Stimulated activated naive CD4-positive, alpha-beta T cell treated with Interleukin-2 at 50 U/mL for 16 hours (primary cell): ENCODE measurements at places on chromosomes 1 and 21.

GRCh38 chr1:2314273-2314802, 77.0 kb downstream of the MORN1 start:
- DNase-seq = no peak

DNA sequence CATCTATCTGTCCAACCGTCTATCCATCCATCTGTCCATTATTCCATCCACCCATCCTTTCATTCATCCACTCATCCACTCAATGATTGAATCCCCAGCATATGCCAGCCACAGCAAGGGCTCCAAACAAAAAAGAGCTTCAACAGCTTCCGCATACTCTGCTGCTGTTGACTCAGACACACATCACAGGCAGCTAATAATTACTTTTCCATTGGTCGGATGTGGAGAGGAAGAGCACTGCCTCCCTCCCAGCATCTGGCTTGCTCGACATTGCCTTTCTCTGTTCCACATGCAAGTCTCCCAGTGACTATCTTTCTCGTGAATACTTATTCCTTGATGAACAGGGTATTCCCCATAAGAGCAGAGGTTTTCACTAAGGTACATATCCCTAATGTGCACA, 176.5 kb downstream of the HIVEP3 start:
- DNase-seq = no peak

- DNase-seq = no peak
Observed at GRCh38 chr1:200310824-200311223, 99.0 kb downstream of the ZNF281 start.

DNA sequence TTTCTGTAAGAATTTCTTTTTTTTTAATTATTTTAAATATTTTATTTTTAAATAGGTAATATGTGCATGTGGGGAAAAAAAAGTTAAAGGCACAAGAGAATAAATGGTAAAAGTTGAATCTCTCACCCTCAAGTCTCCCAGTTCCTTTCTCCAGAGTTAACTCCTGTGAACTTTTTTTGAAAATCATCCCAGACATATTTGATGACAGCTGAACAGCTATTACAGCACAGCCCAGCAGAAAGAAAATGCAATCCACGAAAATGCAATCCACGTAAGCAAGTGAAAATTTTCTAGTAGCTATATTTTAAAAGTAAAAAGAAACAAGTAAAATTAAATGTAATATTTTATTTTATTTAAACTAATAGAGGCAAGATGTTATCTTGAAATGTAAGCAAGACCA, 310.0 kb upstream of the RUNX1 start:
- no peak for DNase-seq

DNA sequence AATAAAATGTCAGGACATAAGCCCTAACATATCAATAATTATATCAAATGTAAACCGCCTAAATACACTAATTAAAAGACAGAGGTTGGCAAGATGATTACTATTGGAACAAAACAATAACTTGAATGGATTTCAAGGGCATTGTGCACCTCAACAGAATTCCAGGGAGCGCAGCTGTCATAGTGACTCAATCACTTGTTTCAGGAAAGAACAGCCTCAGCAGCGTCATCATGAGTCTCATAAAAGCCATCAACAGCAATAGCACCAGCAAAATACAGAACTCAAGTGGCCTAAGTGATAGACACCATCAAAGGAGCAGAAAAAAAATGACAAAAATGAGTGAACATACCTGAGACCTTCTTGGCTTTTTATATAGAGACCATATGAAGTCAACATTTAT, 632.7 kb upstream of the NR5A2 start:
- DNase-seq = no peak

DNA sequence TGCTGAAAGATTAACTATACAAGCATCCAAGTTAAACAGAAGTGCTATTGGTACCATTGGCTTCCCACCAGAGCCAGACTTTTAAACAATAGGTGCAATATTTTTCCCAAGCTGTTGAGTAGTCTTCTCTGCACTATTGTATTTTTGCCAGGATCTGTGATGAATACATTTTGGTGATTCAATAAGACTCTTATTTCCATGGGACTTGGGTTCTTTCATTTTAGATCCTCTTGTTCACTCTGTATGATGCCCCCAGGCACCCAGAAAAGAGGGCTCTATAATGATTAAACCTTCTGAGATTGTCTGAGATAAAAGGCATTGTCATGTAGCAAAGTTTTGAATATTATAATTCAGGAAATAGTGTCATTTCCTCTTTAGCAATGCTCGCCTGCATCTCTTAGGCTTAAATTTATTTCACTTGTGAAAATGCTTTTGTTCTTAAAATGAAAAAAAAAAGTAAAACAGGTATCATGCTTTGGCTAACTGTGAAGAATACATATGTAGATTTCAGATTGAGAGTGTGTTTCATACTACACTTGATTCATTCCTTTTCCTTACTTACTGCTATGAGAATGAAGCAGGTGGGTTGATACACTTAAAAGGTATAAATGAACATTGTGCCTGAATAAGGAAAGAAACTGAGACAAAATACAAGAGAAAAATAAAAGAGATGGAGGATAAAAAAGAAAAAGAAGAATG, 275.0 kb downstream of the HMCN1 start:
- DNase-seq = no peak

GRCh38 chr1:49297783-49298182, 521.1 kb upstream of the BEND5 start:
- no peak for DNase-seq

GRCh38 chr21:17429936-17430335, 82.9 kb upstream of the CXADR start:
- no peak for DNase-seq

DNA sequence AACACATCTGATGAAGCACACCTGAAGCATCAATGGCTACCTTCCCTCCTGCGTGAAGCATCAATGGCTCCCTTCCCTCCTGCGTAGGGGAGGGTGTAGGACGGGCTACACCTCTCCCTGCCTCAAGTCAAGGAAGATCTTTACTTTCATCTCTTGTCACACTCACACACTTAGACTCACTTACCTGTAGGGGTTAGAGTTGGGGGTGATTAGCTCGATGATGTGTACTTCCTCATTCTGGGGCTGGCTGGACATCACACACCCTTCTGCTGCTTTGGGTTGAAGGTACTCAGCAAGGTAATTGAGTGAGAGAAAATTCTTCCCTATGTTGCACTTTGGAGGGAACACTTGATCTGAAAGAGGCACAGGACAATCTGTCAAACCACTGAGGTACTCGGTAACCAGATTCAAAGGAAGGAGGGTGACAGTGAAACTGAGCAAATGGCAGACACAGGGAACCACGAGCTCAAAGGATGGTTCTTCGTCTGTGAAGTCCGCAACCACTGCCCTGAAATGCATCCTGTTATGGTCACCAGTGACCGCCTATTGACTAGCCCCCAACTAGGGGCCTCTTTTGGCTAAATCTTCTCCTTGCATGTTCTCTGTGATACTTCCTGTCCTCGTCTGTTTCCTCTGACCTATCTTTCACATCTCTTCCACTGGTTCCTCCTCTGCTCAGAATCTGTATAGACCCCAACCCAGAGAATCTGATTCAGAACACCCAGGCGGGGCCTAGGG, 156.2 kb downstream of the TGFBR3 start:
- DNase-seq = no peak

DNA sequence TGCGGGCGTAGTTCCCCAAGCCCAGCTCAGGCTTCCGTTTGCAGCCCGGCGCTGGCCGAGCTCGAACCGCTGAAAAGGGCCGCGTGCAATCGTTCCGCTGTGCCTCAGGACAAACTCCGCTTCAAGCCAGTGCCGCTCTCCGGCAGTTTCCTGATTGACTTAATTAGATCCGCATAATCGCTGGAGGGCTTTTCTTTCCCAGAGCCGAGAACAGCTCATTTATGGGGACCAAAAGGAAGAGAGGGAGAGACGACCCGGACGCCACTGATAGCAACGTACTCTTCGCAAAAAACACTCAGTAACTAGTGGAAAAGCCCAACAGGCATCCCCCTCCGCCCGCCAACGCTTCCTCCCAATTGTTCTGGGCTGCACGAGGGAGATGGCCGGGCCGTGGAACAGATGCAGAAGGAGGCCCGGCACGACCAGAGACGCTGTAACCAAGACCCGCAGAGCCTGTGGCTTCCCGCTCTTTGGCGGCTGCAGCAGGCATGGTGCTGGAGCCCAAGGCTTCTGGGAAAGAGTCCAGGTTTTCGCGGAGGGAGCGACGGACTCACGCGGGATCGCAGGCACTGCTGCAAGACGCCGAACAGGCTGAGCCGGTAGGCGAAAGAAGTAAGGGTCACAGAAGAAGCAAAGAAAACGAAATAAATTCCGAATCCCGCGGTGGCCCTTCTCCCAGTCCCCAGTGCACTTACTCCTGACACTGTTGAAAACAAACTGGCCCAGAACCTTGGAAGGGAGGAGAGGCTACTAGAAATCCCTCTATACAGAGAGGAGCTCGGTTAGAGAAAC, 3.6 kb upstream of the FOXD2 start:
- DNase-seq = no peak

- DNase-seq = no peak
Observed at GRCh38 chr1:117268535-117269455, 58.1 kb upstream of the VTCN1 start.

GRCh38 chr21:23574932-23575331, 2032.3 kb downstream of the MRPL39 start:
- DNase-seq = no peak

DNA sequence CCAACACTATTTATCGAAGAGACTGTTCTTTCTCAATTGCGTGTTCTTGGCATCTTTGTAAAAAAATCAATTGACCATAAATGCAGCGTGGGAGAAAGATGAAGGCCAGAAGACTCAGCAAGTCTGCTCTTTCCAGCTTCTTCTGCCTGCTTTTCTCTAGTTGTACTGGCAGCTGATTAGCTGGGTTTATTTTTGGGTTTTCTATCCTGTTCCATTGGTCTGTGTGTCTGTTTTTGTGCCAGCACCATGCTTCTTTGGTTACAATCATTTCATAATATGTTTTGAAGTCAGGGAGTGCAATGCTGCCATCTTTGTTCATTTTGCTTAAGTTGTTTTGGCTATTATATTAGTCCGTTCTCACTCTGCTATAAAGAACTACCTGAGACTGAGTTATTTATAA, 201.8 kb upstream of the B3GALT2 start:
- no peak for DNase-seq

GRCh38 chr1:19068639-19069276, 112.3 kb upstream of the IFFO2 start:
- no peak for DNase-seq

GRCh38 chr1:171718216-171718615, 23.6 kb downstream of the VAMP4 start:
- DNase-seq = no peak

DNA sequence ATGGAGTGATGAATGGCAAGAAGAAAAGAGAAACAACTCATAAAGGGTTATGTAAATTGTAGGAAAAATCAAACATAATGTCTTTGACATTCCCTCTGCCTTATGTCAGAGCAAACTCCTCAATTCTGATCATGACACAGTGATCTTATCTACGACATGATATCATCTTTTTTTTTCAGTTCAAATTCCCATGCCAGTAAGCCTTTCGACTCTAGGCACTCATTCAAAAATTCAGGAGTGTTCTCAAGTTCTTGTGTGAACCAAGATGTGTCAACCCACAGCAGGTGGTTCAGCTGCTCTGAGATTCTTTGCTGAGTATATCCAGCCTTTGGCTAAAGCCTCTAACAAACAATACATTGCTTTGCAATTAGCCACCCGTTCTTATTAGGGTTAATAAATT, 97.1 kb upstream of the ESRRG start:
- no peak for DNase-seq

DNA sequence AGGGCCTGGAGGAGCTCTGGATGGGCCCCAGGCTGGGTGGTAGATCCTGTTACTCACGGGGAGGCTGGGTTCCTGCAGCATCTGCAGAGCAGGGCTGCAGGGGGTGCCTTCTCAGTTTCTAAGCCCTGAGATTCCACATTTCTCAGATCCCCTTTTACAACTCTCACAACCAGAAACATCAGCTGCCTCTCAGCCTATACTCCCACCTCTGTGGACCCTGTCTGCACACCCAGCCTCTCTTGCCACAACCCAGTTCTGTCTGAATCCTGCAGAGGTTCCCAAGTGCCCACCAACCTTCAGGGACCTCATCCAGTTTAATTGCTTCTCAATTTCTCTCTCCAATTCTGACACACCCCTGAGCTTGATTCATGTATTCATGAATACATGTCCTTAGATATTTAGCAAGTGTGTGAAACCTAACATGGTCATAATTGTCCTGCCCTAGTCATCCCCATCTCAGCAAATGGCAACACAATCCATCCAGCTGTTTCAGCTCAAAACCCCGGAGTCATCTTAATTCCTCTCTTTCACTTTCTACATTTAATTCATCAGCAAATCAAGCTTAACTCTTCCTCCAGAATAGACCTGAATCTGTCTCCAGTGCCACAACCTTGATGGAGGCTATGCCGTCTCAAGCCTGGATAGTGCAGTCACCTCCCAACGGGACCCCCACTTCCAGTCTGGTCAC, 57.0 kb upstream of the NEK2 start:
- DNase-seq = no peak

GRCh38 chr1:178740491-178740890, 15.4 kb downstream of the RALGPS2 start:
- no peak for DNase-seq

- DNase-seq = peak; percentile 49
Observed at GRCh38 chr21:34129039-34129891, 55.9 kb downstream of the MRPS6 start.

DNA sequence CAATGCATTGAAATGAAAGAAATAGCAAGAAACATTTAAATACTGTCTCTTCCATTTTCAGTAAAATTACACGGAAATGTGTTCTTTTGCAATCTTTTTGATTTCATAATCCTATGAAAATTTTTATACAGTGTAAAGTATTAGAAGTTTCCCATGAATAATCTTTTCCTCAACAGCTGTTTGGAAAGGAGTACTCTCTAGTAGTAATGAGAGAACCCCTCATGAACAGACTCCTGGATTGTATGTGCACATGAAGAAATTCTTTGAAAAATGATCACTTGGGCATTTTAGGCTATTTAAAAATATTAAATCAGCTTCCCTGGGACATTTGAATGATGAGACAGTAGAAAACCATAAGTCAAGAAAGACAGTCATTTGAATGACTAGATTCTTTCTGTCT, 64.4 kb downstream of the LHX9 start:
- DNase-seq = no peak

DNA sequence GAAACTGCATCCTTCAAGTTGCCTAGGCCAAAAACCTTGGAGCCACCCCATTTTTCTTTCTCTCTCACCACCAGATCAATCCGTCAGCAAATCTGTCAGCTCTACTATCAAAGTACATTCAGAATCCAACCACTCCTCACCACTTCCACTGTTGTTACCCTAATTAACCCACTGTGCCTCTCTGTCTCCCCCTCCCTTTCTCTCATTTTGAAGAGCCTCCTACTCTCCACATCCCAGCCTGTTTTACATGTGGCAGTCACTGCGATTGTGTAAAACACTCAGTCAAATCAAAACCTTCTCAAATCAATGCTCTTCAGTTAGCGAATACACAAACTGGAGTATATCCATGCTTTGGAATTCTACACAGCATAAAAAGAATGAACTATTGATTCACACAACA, 33.1 kb downstream of the ZNF684 start:
- DNase-seq = no peak
